Activated naive CD4-positive, alpha-beta T cell treated with anti-CD3 and anti-CD28 coated beads, Interleukin-2, amount 50 U/mL, for 72 hours (primary cell): ENCODE measurements at places on chromosomes 4 and X. TPM values are rescaled to one million over a fixed set of nuclear protein-coding genes. Genes with fewer than 3 reads are reported as not detected.

SORCS2 gene
- 0.25 TPM for total RNA-seq

IL13RA2 gene
- not detected for total RNA-seq

GYG2 gene
- total RNA-seq, result not detected

DIPK2B gene
- not detected for total RNA-seq

WFS1 gene
- 1.8 TPM for total RNA-seq

DNAAF6 gene
- not detected for total RNA-seq

ARX gene
- total RNA-seq, result not detected

BTC gene
- not detected for total RNA-seq

JADE1 gene
- 28.0 TPM for total RNA-seq

LNX1 gene
- total RNA-seq, result not detected

MAGEC1 gene
- total RNA-seq, result not detected

SPANXD gene
- not detected for total RNA-seq

RPA4 gene
- total RNA-seq, result 0.62 TPM

TBC1D25 gene
- 18.8 TPM for total RNA-seq

TSPAN5 gene
- total RNA-seq, result 26.7 TPM

IL13RA1 gene
- total RNA-seq, result 1.8 TPM

CTAG1B gene
- not detected for total RNA-seq

REELD1 gene
- not detected for total RNA-seq

RNF175 gene
- 0.91 TPM for total RNA-seq

ARHGAP24 gene
- total RNA-seq, result not detected

CEP44 gene
- total RNA-seq, result 23.1 TPM
